ENCODE measurements at places on chromosomes 4 and X.

DNA sequence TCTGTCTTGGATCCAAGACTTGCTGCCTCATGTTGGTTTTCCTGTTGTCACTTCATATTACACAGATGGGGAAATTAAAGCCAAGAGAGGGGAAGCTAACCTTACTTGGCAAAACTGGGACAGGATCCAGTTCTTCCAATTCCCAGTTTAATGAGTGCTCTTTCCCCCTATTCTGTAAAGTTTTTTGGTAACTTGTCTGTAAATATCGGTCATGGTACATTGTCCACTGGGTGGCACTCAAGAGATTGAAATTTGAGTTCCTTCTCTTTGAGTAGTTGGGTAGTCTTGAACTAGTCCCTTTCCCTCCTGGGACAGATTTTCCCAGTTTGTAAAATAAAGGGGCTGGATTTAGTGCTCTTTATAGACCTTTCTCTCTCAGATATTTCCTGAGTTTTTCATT is 12.4 kb upstream of the EOLA2 start:
- DNase-seq = no peak

DNA sequence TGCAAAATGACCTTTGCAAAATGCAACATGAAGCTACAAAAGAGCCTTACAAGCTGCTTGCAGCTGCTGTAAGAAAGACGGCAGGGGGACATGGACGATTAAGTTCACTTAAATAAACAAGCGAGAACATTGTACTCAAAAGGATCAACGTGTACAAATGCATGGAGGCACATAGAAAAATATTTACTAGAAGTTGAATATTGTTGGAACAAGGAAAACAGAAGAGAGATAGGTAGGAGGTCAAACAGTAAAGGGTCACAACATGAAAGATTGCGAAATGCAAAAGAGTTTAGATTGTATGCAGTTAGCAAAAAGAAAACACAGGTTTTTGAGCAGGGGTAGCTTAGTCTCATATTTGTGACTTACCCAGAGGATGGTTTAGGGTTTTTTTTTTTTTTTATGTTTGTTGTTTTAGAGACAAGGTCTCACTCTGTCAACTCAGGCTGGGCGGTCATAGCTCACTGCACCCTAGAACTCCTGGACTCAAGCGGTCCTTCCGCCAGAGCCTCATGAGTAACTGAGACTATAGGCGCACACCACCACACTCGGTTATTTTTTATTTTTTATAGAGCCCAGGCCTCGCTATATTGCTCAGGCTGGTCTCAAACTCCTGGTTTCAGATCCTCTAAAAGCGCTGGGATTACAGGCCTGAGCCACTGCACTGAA is 1.4 kb upstream of the PHF8 start:
- no peak for DNase-seq

GRCh38 chr4:67721770-67722597 is 21.0 kb upstream of the UBA6 start:
- DNase-seq = no peak

DNA sequence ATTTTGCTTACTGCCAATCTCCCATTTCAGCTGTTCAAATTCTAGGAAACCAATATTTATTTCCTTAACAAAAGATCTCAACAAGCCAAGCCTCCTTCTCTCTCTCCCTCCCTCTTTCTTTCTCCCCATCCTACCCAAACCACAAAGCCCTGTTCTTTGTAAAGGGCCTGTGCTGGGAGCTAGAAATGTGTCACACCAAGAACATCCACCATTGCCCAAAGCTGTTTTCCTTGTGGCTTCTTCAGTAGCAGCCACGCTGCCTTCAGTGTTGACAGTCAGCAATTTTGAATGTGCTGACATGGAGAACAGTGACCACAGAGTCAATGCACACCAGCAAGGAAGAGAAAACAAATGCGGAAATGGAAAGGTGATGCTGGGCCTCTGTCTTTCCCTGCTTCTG is 203.0 kb downstream of the MAML3 start:
- no peak for DNase-seq

- no peak for DNase-seq
Measured at GRCh38 chr4:39812500-39812899, 114.6 kb downstream of the UBE2K start.

DNA sequence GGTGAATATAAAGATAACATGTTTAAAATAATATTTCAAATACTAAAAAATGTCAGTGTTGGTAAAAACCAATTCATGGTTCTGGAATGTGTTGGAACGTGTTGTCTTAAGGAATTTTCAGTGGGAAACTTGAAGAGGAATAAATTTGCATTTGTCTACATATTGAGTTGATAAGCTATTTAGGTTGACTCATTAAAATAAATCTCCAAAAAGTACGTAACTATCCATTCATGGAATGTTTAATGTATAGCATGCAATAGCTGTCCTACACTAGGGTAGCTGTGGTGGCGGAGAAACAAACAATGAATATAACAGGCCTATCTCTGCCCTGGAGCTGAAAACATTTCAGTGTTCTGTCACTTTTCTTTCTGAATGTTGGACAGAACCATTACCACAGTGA is 20.3 kb downstream of the SHISA3 start:
- no peak for DNase-seq

DNA sequence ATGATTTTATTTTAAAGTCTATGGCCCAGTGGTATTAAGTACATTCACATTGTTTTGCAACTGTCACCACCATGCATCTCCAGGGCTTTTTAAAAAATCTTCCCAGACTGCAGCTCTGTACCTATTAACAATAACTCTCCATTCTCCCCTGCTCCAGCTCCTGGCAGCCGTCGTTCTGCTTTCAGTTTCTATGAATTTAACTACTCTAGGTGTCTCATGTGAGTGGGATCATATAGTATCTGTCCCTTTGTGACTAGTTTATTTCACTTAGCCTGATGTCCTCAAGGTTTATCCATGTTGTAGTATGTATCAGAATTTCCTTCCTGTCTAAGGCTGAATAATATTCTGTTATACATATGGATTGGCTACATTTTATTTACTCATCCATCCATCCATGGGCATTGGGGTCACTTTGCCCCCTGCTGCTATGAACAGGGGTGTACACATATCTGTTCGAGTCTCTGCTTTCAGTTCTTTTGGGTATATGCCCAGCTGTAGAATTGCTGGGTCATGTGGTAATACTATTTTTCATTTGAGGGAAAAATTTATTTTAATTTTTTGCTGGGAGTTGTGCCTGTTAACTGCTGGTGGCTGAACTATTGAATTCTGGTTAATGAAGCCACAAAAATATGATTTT is 131.3 kb downstream of the ARHGAP10 start:
- DNase-seq = no peak

- DNase-seq = no peak
Measured at GRCh38 chrX:13144927-13145655, 100.7 kb upstream of the FAM9C start.
